ENCODE measurements at places on chromosomes 12 and 14.

DNA sequence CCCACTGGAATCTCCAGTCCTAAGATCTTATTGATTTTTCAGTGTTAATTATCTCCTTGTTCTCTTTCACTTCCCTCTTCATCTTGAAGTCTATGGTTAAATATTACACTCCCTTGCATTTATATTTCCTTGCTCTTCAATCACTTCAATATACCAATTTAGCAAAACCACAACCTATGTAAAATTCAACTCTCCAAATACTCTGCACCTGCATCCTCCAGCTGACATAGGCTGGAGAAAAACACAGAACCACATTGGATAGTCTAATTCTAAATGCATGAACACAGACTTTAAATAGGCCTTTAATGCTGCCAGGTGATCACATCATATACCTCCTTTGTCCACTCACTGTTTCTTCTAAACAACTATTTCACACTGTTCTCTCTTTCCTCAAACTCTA lies 253.8 kb upstream of the GARIN6 start:
- DNase-seq, result no peak

DNA sequence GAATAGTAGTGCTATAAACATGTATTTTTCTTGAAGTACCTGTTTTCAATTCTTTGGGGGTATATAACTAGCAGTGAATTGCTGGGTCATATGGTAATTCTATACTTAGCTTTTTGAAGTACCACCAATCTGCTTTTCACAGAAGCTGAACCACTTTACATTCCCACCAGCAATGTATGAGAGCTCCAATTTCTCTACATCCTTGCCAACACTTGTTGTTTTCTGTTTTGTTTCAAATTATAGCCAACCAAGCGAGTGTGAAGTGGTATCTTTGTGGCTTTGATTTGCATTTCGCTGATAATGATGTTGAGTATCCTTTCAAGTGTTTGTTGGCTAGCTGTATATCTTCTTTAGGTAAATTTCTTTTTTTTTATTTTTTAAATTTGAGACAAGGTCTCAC lies 95.7 kb downstream of the PAPLN start:
- no peak for DNase-seq

DNA sequence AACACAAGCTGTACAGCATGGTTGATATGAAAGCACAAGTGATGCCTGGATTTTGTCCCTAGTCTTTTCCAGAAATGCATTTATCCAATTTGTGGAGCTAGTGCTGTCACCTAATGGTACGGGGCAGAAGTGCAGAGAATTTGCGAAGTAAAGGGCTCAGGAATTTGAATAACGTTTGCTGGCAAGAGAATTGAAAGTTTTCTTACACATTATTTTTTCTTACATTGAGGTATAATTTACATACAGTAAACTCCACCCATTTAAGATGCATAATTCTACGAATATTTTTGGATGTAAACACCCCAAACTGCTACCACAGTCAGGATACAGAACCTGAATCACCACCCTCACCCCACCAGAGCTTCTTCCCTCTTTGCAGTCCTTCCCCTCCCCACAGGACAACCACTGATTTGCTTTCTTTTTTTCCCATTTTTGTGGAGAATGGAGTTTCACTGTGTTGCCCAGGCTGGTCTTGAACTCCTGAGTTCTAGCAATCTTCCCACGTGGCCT lies 3.5 kb downstream of the AICDA start:
- DNase-seq, result no peak

- DNase-seq, result no peak
Measured at GRCh38 chr14:68451696-68452373, 341.0 kb downstream of the ZFP36L1 start.

GRCh38 chr12:105698075-105698474 lies 367.6 kb downstream of the C12orf75 start:
- DNase-seq, result no peak

Measured in activated T-cell treated with anti-CD3 and anti-CD28 coated beads for 4 hours (primary cell).